Forelimb muscle (tissue), 1 donor: ENCODE measurements at places on chromosomes 6 and 20. TPM values are rescaled to one million over a fixed set of nuclear protein-coding genes. Genes with fewer than 3 reads are reported as not detected.

TPD52L1 gene
- polyA plus RNA-seq = 46.1 TPM

SRF gene
- 57.1 TPM for polyA plus RNA-seq

BNIP5 gene
- polyA plus RNA-seq = 0.09 TPM

DNA sequence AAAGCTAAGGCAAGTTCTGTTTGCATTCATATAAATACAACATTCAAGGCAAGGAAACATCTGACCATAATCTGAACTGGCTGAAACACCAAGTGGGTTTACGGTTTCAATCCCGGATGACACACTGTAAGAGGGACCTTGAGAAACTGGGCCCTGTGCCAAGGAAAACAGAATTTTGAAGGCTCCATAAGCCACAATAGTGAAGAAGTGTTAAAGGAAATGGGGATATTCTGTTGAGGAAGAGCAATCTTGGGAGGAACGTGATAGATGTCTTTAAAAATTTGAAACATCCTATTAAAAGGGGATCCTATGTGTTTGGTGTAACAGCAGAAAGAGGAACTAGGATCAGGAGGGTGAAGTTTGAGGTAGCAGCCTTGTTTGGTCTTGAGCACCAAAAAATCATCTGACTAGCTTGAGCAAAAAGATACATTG lies 82.4 kb upstream of the TAB2 start:
- DNase-seq = no peak

- no peak for DNase-seq
Measured at GRCh38 chr6:68732423-68732822, 97.3 kb downstream of the ADGRB3 start.

DNA sequence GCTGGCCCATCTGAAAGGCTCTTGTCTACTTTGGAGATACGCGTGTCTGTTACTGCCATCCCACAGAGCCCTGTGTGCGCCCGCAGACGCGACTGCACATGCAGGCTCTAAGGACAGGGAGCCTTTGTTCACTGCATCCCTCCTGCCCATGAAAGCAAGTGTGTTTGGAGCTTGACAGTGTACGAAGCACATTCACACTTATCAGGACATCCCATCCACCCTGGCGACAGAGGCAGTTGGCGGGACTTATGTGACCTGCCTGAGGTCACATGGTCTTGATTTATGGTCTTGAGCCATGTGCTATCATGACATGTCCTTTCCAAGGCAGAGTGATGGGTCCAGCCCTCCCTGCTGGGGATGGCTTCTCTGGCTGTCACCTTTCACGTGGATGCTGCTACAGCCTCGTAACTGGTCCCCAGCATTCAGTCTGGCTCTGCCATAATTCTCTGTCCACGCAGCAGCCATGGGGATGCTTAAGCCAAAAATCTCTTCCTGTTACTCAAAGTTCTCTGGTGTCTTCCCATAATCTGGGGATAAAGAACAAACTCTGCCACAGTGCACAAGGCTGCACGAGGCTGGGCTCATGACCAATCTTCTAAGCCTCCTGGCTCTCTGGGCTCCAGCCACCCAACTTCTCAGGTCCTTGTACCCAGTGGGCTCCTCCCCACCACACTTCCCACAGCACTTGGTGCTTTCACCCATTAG lies 36.3 kb upstream of the FAM83D start:
- no peak for DNase-seq

DNA sequence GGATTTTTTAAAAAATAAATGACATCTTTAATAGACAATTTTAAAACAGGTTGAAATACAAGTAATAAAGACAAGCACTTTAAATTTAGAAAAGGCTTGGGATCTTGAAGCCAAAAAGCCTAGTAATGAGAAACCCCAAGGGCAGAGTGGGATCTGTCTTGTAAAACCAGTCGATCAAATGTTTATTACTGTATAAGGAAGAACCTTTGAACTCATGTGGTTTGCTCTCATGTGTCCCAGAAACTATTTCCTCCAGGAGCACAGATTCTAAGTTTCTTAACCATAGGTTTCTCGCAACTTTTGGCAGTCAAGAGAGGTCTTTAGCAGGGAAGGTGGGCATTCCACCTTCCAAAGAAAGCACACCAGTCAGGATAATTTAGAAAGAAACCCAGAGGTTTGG lies 541.7 kb upstream of the BTBD3 start:
- DNase-seq = no peak

DNA sequence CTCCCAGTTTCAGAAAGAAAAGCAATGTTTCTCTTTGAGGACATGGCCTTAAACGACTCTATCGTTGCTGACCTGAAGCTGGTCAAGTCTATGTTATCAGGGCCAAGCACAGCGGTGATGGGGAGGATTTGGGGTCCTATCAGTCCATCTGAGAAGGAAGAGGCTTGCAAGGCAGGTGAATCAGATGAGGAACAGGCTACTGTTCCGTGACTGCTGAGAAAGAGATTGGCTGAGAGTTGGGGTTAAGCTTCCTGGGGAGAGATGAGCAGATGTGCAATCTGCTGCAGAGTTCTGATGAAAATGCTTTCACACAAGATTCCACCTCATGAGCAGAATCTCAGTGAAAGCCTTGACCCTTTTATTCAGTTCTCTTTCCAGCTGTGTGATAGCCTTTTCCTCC lies 168.3 kb upstream of the STMND1 start:
- DNase-seq = no peak

- no peak for DNase-seq
Measured at GRCh38 chr20:20255099-20255498, 112.8 kb upstream of the INSM1 start.

DNA sequence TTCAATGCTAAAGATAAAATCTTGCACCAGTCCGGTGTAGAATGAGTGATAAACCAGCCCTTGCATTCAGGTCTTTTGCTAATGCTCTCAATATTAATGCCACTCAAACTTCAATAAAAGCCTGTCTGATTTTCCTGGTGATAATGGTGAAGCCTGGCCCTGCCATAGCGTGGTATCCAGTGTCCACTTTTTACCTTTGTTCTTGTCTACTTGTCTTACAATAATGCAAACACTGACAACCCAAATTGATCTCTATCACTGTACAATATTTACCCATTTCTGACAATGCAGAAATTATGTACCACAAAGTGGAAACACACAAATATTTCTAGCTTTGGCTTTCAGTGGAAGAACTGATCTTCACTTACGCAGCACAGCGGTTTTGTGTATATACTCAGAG lies 189.1 kb downstream of the ZDHHC14 start:
- no peak for DNase-seq

GRCh38 chr6:7033202-7033601 lies 74.6 kb upstream of the RREB1 start:
- no peak for DNase-seq

DNA sequence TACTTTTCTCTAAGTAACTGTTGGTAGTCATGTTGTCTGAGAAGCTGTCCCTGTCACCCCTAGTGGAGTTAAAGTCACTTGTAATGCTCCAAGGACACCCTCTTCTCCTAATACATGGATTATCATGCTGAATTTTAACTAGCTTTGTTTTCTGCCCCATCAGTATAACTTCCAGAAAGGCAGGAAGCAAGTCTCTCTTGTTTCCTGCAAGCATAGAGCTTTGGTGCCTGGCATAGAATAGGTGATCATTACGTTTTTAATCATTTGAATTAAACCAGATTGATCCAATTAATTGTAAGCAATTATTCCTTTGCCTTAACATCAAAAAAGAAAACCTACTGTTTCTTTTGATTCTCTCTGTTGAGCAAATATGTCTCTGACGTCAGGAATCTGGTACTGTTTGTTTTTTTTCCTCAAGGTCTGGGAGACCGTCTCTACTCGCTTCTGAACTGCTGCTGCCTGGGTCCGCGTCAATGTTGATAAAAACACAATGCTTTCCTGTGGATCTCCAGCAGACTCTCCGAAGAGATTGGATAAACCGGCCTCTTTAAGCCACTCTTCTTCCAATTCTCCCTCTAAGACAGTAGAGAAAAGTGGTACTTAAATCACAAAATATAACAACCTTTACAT lies 71.8 kb downstream of the ARHGAP18 start:
- DNase-seq = no peak

DNA sequence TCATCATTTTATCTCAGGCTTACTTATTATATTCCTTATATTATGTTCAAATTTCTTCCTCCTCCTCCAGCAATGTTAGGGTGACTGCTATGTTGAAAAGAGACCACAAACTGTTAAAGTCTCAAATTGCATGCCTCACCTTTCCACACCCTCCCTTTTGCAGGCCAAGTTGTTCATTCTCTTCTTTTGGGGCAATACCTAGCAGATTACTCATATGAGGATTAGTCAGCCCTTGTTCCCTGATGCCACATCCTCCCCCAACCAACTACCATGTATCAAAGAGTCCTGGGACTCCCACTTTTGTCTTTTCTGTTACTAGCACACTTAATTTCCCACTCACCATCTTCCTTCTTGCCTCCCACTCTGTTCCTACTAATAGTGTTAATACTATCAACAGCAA lies 434.7 kb downstream of the BCKDHB start:
- DNase-seq = no peak

GRCh38 chr6:148565930-148566663 lies 180.7 kb upstream of the UST start:
- no peak for DNase-seq

- DNase-seq = no peak
Measured at GRCh38 chr6:130132286-130132701, 90.5 kb downstream of the SAMD3 start.

DNA sequence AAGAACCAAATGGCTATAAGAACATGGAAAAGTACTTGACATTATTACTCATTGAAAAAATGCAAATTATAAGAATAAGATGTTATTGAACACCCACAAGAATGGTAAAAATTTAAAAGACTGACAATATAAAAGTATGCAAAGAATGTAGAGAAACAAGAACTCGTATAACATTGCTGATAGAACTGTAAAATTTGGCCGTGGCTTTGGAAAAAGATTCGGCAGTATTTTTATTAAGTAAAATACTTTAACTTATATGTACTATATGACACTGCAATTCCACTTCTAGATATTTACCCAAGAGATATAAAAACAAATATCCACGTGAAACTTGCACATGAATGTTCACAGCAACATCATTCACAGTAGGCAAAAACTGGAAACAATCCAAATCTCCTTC lies 239.2 kb downstream of the TPBG start:
- no peak for DNase-seq

- DNase-seq = no peak
Measured at GRCh38 chr6:47853766-47854165, 71.9 kb downstream of the OPN5 start.

DNA sequence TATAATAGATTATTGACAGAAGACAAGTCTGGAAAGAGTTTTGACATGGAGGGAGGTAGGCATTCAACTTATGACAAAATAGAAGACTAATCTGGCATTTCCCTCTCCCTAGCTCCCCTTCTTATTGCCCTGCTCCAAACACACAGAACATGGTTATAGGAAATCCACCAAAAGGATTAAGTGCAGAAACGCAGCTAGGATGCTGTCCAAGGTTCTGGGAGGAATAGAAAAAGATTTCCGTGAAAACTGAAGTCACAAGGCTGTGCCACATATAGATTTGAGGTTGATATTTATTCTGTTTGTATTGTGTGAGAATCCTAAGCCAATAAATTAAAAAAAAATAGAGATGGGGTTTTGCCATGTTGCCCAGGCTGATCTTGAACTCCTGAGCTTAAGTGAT lies 107.9 kb upstream of the MAP3K7 start:
- DNase-seq = no peak

GRCh38 chr6:133779916-133780695 lies 108.8 kb upstream of the TCF21 start:
- DNase-seq = no peak

DNA sequence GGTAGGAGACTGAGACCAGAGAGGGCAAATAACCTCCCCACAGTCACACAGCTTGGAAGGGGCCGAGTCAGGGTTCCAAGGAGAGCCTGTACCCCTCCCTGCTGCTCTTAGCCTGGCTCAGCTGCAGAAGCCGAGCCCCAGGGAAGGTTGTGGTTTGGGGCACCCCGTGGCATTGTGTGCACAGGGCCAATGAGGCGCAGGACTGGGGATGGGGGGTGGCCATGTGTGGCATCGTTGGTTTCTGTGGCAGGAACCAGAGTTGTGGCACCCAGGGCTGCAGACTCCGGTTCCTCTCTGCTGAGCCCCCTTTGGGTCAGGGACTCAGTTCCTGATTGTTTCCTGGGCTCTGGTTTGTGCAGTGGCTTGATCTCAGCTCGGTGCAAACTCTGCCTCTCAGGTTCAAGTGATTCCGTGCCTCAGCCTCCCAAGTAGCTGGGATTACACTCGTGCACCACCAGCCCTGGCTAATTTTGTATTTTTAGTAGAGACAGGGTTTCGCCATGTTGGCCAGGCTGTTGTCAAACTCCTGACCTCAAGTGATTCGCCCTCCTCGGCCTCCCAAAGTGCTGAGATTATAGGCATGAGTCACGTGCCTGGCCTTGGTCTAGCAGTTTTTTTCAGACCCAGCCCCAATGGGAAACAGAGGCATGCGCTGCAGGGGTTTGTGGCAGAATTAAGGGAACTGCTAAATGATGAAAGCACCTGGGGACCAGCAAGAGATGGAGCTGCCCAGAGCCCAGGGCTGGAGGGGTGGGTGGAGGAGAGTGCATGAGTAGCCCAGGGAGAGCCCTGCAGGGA lies 221.0 kb upstream of the SULF2 start:
- DNase-seq = no peak

GRCh38 chr20:53329781-53330180 lies 263.9 kb downstream of the ZNF217 start:
- no peak for DNase-seq

DNA sequence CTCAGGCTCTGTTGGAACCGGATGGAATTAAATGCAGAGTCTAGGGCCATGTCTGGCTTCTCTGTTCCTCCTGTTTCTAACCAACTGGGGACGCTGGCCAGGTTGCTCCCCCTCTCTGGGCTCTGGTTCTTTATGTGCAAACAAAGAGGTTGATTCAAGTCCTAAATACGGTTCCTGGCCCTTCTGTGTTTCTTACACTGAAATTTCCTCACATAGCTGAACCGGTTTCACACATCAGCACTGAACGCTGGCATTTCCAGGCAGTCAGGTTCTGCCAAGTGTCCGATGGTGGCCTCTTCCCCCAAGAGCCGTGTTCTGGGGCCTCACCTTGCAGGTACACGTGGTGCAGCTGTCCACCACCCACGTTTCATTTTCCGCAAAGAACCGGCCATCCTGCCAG lies 13.5 kb downstream of the THBS2 start:
- no peak for DNase-seq

- DNase-seq = no peak
Measured at GRCh38 chr6:21587961-21588480, 5.5 kb upstream of the SOX4 start.

DNA sequence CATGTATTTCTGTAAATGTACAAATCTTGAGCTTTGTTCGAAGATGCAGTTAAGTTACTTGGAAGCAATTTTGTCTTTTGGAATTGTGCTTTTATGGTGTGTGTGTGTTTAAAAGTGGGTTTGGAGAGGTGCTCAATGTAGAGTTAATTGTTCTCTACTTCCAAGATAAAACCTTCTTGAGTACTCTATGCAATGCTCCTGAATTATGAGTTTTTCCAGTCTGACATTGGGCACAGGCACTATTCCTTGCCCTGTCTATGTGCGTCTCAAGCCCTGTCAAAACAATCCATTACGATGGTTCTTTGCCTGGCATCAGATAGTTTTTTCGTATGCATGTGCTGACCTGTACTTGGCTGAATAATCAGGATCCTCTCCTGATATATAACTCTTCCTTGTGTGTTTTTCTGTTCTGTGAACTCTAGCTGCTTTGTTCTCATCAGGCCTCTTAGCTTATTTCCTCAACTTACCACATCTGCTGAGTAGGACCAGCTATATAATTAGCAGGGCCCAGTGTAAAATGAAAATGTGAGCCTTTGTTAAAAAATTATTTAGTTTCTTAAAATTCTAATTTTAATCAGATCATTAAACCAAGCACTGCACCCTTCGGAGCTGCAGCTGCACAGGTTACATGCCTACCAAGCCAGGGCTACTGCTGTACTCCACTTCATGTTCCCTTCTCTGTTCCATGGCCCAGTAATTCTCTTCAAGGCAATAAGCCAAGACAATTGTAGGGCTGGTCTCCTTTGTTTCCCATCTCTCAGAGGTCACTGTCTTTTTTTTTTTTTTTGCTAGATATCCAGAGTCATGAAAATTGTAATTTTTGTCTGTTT lies 160.1 kb downstream of the ZFAND3 start:
- DNase-seq = no peak
